ENCODE measurements at places on chromosomes 5 and 9.

DNA sequence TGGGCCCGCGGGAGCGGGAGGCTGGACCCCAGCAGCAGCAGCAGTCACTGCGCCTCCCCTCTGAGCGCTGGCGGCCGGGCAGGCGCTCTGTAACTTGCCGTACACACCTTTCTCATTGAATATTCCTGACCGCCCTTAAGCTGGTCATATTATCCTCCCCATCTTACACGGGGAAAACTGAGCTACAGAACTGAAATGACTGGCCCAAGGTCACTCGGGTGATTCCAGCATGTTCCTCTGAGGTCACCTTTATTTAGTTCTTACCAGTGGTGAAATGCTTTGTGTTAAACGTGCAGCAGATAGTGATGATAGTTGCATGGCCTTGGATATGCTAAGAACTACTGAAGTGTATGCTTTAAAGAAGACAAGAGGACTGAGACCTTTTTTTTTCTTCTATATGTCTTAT lies 607 bp downstream of the UQCRQ start:
- no peak for DNase-seq

DNA sequence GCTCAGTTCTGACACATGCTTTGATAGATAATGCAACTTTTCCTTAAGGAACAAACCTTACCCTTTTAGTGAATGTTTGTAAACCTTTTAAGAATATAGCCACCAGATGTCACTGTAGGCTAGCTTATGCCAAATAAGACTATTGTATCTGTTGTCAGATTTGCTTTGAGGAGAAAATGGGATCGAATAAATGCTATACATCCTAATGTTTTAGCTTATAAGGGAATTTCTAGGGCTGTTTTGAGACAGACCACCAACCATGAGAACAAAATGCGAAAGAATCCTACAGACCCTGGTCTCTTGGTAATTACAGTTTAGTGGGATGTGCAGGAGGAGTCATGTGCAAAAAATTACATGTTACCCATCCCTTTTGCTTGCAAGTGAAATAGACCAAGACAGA lies 127.6 kb upstream of the NMUR2 start:
- DNase-seq = peak; percentile 37

GRCh38 chr5:124599028-124599973 lies 147.1 kb downstream of the ZNF608 start:
- no peak for DNase-seq

DNA sequence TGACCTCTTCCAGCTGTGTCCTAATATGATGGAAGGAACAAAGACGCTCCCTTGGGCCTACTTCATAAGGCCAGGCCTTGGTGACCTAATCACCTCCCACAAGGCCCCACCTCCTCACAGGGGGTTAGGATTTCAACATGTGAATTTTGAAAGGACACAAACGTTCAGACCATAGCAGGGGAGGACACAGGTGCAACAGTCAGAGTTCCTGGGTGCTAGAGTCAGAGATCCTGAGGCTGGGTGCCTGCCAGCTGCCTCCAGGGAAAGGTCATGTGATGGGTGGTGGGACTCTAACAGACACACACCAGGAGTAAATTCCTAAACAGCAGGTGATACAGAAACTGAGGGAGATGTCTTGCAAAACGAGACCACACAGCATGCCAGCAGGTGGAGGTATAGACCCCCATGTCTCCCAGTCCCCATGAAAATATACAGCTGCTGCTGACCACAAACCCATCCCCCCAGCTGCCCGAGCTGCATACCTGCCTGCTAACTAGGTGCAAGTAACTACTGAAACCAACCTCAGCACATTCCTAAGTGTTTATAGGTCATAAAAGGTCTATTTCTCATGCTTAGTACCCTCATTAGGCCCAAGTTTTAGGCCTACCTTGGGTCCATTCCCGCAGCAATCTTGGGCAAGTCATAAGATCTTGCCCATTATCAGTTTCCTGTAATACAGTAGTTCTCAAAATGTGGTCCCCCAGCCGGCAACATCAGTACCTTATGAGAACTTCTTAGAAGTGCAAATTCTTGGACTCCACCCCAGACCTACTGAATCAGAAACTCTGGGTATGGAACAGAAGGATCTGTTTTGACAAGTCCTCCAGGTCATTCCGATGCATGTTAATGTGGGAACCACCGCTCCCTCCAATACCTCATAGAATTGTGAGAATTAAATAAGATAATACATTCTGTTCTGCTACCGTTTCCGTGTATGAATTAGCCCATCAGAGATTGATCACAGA lies 245.3 kb downstream of the ENC1 start:
- DNase-seq = no peak

GRCh38 chr5:83322273-83322924 lies 149.1 kb upstream of the VCAN start:
- DNase-seq = no peak
